Heart left ventricle (tissue), 16 donors: ENCODE measurements at places on chromosomes 16 and 17. TPM values are rescaled to one million over a fixed set of nuclear protein-coding genes. Genes with fewer than 3 reads are reported as not detected.
A peak's percentile ranks its signal among the peaks of the same experiment; 100 is the strongest.

The MPV17L gene
- 4.4 TPM for total RNA-seq

The TBX21 gene
- 0.13 TPM for total RNA-seq

The C16orf86 gene
- total RNA-seq: 3.6 TPM

The OR3A3 gene
- not detected for total RNA-seq

The MYO15B gene
- total RNA-seq: 76.4 TPM

The KRT23 gene
- not detected for total RNA-seq

- no peak for DNase-seq
Observed at GRCh38 chr16:15658149-15658548, 8.1 kb downstream of the NDE1 start.

DNA sequence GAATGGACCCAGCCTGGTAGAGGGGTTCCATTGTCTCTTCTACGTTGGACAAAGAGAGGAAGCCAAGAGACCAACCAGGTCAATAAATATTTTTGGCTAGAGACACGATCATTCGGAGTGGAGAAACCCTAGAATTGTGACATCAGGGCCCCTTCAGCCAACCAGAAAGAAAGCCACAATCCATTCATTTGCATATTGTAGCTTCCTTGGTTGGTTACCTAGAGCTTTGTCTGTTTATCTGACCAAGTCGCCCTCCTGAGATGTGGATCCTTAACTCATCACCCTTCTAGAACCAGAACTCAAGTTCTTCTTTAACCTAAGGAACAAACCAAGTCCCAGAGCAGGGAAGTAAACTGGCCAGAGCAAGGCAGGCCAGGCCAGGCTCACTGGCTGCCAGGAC, at the start of gene CCDC182:
Gene CCDC182, minus strand, starts transcription at position 58 of the 400 bp plus-strand sequence. Its CDS starts 27 bp downstream, at position 31.
- DNase-seq: no peak

DNA sequence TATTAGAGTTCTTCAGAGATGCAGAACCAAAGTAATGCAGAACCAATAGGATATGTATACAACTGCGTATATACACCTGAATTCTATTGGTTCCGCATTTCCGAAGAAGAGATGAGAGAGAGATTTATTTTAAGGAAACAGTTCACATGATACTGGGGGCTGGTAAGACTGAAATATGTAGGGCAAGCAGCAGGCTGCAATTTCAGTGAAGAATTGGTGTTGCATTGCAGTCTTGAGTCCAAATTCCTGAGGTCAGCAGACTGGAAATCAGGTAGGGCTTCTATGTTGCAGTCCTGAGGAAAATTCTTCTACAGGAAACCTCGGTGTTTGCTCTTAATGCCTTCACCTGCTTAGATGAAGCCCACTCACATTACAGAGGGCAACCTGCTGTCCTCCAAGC, 128.2 kb upstream of the MED13 start:
- no peak for DNase-seq

GRCh38 chr17:54956791-54957190, 11.7 kb downstream of the COX11 start:
- no peak for DNase-seq

GRCh38 chr16:68915589-68915988, 72.3 kb downstream of the TANGO6 start:
- no peak for DNase-seq

DNA sequence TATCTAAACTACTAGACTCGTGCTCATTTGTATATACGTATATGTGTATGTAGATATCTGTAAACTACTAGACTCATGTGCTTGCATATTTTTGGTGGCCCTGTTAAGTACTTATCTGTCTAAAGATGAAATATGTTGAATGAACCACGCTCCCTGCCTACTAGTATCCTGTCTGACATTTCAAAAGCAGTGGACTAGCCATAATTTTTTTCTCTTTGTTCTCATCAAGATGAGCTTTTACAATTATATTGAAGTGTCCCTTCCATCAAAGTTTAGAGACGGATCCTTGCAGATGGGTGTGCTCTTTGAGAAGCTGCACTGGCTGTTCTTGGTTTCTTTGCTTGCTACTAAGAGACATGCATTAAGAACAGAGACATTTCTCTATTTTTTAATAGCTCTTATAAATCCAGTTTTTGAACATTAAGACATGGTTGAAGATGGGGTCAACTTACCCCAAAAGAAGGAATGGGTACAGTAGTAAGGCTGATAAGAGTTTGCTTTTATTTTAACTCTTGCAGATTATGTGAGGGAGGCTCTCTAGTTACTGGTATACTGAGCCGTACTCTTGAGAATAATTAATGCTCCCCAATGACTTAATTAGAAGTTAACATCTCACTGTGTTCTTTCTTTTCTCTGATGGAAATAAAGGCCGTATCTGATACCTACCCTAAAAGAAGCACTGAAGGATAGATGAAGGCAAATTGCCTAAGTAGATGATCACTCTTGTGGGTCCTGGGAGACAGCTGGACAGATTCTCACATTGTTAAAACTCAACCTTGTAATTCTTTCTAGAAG, 3.4 kb downstream of the CNTNAP4 start:
- DNase-seq: no peak

DNA sequence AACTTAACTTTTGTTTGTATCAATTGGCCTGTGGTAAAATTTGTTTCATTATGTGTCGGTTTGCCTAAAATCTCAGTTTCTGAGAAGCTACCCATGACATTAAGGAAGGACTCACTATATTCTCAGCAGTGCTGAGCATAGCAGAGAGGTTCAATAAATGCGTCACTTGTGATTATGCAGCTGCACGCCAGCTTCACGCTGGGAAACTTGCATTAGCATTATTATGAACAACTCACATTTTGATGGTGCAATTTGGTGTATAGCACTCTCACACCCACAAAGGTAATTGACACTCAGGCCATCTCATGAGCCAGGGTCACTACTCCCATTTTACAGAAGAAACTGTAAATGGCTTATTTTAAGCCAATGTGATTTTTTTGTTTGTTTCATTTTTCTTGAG, 80.6 kb upstream of the SALL1 start:
- DNase-seq: no peak

- DNase-seq: peak; percentile 92
Observed at GRCh38 chr17:78112518-78113471, 15.8 kb downstream of the TMC6 start.

DNA sequence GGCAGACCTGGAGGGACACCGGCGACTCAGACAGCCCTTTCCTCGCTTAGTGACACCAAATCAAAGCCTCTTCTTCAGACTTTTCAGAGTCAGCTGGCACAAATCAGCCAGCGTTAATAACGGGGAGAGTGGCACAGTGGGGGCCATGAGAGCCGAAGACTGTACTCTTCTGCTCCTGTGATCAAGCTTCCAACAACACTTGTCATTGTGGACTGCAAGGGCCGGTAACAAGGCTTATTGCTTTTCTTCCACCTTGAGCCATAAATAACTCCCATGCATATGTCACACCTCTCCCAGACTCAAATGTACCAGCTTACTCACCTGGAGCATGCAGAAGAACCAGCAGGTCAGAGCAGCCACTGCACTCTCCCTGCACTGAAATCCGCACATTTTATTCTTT, 12.8 kb downstream of the FLCN start:
- no peak for DNase-seq

DNA sequence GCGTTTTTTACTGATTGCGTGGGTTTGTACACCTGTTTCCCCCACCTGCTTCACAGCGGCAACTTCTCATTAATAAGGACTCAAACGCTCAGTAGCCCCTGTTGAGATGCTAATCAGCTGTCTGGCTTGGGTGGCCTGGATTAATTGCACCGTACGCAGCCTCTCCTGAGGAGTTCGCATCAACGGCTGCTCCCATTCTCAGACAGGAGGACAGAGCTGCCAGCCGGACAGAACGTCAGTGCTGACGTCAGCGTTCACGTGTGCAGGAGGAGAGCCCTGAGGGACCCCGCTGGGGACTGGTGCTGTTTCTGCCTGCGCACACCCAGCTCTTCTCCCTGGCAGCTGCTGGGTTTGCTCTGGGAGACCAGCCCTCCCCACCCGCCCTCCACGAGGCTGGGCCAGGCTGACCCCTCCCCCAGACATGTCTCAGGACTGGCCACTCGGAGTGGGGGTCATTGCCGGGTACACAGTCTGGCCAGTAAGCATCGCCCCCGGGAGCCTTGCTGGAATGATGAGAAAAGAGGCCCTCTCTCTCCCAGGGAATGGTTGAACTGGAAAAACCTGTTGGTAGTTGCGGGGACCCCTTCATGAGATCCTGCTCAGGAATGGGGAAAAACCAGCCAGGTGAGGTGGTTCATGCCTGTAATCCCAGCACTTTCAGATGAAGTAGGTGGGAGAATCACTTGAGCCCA, 5.7 kb upstream of the BANP start:
- DNase-seq: peak; percentile 77

- no peak for DNase-seq
Observed at GRCh38 chr16:48608452-48608851, 1.5 kb downstream of the N4BP1 start.
